ENCODE measurements at places on chromosomes 5 and 9. TPM values are rescaled to one million over a fixed set of nuclear protein-coding genes. Genes with fewer than 3 reads are reported as not detected.

DNA sequence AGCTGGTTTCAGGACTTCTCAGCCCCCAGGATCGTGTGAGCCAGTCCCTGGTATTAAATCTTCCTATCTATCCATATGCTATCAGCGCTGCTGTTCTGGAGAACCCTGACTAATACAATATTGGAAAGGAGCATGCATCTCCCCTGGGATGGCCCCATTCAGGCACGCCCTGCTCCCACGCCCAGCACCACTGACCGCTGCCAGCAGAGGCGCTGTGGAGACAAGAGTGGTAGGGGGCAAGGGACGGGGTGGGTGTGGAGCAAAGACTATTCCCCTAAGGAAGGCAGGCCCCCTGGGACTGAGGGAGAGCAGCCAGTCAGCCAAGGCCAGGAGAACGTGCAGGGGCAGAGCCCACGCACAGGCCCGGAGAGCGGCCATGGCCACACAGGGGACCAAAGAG lies 116.0 kb downstream of the VAV2 start:
- DNase-seq, result no peak

DNA sequence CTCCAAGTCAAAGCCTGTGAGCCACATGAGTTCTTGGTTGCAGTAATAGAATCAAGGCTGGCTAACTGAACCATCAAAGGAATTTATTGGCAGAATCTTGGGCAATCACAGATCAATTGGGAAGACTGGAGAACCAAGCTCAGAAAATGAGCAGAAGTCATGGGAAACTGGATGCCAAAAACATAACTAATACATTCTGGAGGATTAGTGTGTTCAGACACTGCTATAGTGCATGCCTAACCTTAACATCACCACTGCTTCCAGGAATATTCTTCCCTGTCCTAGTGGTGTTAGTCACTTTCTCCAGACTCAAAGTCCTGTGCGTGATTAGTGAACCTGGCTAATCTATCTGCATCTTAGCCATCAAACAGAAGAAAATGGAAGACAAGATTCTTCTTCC lies 843.7 kb downstream of the EFNA5 start:
- DNase-seq, result no peak

DNA sequence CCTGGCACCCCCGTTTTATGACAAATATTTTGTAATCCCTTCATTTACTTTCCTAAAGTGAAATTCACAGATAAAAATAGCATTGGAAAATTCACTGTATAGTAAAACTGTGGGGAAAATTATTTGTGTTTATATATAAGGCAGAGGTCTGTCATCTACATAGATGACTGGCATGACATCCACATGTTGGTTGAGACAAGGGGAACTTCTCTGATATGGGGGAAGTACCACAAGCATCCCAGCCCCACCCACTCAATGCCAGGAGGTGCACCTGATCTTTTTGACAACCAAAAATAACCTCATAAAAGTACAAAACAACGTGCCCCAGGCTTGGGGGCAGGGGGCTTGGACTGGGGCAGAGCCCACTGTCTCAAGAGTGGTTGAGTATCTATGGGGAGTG lies 6.3 kb upstream of the TDRD7 start:
- DNase-seq, result no peak

GRCh38 chr5:78300464-78301045 lies 6.1 kb upstream of the AP3B1 start:
- DNase-seq, result no peak

GRCh38 chr9:34010979-34011378 lies 37.7 kb downstream of the UBAP2 start:
- no peak for DNase-seq

DNA sequence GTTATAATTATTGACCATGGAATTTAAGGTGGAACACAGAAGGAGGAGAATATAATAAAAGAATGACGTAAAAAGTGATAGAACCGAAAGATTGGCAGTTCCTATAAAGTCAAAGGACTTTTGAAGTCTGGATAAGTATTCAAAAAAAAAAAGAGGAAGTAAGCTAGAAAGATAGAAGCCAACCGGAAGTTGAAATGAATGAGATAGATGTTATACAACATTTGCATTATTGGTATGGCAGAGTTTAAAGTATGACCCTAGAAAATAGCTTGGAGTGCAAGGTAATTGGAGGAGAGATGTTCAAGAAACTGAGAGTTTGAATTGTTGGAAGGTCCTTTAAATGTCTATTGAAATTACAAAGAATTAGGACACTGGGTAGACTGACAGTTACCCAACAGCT lies 293.6 kb downstream of the FER start:
- no peak for DNase-seq

- DNase-seq, result peak; percentile 72
Measured at GRCh38 chr5:150574818-150575547, 65.5 kb upstream of the SYNPO start.

DNA sequence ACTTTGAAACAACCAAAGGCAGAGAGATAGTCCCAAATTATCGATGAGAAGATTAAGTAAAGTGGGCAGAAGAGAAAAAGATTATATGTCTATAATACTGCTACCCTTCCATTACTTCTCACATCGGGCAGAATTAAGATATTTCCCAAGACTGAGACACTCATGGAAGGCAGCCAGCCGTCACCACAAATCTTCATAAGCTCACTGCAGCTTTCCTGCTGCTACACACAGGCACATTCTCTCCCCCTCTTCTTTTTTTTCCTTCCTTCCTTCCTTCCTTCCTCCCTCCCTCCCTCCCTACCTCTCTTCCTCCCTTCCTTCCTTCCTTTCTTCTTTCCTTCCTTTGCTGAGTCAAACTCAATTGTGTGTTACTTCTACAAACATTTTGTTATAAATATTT lies 58.7 kb upstream of the SPATA31C2 start:
- no peak for DNase-seq

DNA sequence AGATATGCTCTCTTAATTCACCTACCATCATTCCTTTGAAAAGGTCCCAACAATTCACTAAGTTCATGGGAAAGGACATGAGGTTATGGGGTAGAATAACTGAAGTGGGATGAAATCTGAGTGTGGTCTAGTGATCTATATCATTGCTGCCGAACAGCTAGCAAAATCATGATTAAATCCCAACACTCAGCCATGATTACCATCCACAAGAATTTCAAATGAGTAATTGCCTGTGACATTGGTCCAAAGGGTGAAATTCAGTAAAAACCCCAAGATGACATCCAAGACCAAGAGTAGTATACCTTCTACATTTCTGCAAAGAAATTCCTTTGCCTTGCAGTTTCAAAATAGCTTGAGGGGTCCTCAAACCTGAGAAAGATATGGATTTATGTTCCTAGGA lies 225.6 kb downstream of the SPOCK1 start:
- no peak for DNase-seq

DNA sequence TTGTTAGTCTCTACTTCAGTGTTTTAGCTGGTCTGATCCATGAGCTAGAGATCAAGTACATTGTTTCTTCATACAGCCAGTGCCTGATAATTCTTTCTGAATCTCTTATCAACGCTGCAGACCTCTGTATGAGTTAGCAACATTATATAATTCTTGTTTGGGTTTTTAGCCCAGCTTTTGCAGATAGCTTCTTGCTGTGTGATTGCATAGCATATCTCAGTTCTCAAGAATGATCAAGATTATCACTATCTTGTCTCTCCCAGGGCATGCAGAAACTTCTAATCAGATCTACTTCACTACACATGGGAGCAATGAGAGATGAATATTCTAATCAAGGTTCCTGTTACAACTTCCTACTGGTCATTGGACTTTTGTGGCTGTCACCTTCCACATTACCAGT lies 158.3 kb downstream of the FAM174A start:
- DNase-seq, result no peak

GRCh38 chr5:157575381-157576020 lies at the start of gene ADAM19:
ADAM19 (minus strand) TSS chr5:157575775; CDS start chr5:157575696, 79 bp downstream.
- peak; percentile 84 for DNase-seq

- DNase-seq, result no peak
Measured at GRCh38 chr9:100428871-100429654, 2.1 kb downstream of the MSANTD3 start.

GRCh38 chr9:27352457-27353165 lies 55.7 kb upstream of the EQTN start:
- DNase-seq, result no peak

GRCh38 chr9:13459071-13459470 lies 179.6 kb upstream of the MPDZ start:
- no peak for DNase-seq

GRCh38 chr5:149216496-149216895 lies 55.2 kb upstream of the AFAP1L1 start:
- no peak for DNase-seq

DNA sequence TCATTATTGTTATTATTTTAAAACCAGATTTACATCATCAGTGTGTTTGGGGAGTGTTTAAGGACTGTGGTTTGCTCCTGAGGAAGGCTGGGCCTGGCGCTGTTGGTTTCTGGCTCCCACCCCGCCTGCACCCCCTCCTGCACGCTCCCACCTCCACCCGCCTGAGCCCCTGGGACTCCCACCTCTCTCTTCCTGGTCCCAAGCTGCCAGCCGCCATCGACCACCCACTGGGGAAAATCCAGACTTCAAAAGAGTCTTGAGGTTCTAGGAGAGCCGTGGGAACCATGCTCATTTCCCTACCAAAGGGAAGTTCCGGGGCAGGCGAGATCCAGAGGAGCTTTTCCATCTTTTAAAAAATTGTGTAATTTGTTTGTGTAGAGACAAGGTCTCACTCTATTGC lies 35.0 kb upstream of the FUBP3 start:
- DNase-seq, result no peak

GRCh38 chr9:99112750-99113413 lies 8.0 kb downstream of the TGFBR1 start:
- no peak for DNase-seq

DNA sequence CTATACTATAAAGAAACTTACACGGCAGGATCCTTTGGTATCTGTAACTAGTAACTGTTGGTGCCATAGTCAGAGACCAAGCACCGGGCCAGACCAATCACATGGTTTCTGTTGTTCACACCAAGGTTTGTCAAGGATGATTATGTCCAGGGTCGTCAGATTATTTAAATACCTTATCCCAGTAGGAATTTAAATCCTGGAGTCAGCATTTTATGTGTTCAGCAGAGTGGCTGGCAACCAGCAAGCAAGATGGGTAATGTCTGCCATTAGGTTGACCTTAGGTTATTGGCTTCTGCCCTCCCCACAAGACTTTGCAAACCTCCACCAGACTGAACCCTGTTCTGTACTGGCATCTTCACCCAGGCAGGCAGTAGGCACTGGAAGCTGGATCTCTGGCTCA lies 39.3 kb upstream of the TMOD1 start:
- no peak for DNase-seq

DNA sequence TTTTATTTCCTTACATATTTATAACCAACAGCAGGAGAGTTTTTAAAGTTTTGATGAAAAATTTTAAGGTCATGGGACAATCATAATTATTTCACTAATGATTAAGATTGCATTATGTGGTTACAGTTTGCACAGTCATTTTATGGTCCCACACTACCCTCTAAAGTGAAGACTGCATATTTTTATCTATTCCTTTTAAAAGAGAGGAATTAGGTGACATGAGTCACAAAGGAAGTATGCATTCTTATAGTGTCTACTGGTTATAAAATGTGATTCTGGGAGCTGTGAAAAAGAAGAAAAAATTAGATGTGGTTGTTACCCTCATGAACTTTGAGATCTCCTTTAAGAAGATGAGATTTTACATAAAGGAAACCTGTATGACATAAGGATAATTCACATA lies 87.9 kb upstream of the GRIA1 start:
- no peak for DNase-seq

- DNase-seq, result peak; percentile 56
Measured at GRCh38 chr5:89988998-89989655, 420.4 kb downstream of the CETN3 start.

DNA sequence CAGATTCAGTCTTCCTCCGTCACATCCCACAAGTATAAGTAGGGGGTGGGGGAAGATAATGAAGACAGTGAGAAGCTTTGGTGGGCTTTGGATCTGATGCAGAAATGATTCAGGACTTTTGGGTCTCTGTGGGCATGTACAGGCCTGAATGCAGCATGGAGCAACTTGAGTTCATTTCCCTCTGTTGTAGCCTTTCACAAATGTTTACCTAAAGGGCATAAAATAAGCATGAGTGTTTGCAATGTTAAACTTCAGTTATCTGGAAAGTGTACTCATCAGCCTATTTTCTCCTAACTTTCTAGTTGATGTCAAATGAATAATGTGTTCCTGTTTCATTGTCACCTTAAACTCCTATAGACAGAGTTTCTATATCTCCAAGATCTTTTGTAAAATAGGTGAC lies 39.3 kb downstream of the GARNL3 start:
- DNase-seq, result no peak

- no peak for DNase-seq
Measured at GRCh38 chr5:111454198-111454622, 58.1 kb downstream of the STARD4 start.

DNA sequence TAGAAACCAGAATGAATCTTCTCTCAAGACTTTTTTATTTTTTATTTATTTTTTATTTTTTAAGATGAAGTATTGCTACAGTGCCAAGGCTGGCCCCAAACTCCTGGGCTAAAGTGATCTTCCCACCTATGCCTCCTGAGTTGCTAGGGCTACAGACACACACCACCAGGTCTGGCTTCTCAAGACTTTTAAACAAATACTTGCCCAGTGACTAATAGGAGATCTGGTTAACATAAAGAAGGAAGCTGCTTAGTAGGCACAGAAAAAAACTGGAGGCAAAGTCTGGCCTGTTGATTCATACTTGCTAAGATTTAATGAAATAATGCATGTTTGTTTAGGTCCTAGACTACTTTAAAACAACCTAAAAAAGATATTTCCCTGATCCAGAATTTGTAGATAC lies 43.8 kb downstream of the SLC38A9 start:
- DNase-seq, result no peak

DNA sequence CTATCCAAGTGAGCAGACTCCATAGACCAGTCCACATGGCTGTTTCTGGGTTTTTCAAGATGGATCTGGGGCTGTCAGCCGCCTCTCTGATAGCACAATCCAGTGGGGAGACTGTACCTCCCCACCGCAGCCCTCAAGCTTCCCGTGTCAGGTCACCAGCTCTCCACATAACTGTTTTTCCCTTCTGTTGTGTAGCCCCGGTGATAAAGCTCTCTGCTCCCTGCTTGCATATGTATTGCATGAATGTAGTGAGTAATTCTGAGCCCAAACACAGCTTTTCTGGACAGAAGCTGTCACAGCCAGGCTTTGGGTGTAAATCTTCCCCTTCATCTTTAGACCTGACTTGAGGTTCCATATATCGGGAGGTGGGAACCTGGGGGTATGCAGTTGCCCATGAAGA lies 23.1 kb upstream of the CFAP157 start:
- no peak for DNase-seq

UNC13B gene
- total RNA-seq, result 24.7 TPM

FSD1L gene
- total RNA-seq, result 10.8 TPM

DNM1 gene
- 7.3 TPM for total RNA-seq

SLC36A3 gene
- total RNA-seq, result not detected

CKS2 gene
- total RNA-seq, result 3.2 TPM

PTPRD gene
- 13.0 TPM for total RNA-seq

PCDHA9 gene
- 0.03 TPM for total RNA-seq

NEURL1B gene
- total RNA-seq, result 19.7 TPM

ADAMTS6 gene
- 1.9 TPM for total RNA-seq

ZNF454 gene
- 1.7 TPM for total RNA-seq

GPSM1 gene
- total RNA-seq, result 35.1 TPM

OSMR gene
- 19.9 TPM for total RNA-seq

PCDHA3 gene
- total RNA-seq, result 0.11 TPM
